ENCODE measurements at places on chromosomes 1 and 21. TPM values are rescaled to one million over a fixed set of nuclear protein-coding genes. Genes with fewer than 3 reads are reported as not detected.

Gene LYST
- total RNA-seq = 27.2 TPM

- no peak for DNase-seq
Observed at GRCh38 chr1:28591708-28592320, at the start of gene RAB42. RAB42 (plus strand) TSS chr1:28592265; CDS start chr1:28592512, 247 bp downstream.

DNA sequence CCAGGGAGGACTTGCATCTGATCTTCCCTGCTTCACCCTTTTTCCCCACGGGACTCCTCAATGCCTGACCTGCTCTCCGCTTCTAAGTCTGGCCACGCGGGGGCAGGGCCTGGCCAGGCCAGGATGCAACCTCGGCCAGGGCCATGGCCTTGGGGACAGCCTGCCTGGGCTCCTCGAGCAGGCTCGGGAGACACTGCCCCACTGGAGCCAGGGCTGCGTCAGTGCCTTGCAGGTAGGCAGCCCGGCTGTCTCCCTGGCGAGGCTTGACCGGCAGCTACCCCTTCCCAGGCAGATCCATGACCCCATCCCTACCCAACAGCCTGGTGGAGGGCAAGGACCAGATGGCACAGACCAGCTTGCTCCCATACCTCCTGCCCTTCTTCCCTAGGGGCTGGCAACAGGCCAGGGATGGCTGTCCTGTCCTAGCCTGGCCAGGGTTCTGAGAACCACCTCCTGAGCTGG, 2.7 kb upstream of the PRDM16 start:
- DNase-seq = no peak

Gene OR2T33
- total RNA-seq = not detected

Gene USH2A
- total RNA-seq = not detected

DNA sequence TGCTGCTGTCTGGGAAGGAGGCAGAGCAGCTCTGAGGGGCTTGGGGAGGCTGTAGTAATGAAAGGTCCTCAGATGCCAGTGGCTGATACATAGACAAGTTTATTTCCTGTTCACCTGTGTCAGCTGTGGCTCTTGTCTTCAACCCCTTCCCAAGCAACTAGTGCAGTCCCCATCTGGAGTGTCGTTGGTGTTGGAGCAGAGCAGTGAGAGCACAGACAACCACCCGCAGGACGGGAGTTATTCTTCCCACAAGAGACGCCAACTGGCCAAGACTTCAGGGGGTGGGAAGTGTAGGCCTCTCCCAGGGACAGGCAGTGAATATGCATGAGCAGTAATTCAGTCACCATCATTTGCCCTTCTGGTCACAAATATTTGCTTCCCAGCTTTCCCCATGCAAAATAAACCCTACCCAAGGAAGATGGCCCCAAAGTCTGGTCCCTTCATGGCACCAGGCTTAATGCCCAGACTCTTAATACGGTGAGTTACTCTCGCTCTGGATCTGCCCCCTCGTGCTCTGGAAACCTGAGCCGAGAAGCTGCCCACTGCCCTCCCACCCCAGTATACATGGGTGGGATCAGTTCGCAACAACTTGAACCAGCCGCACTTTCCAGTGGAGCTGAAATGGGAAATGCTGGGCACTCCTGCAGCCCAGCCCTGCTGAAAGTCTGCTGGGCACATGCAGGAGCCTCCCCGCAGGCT, 153.5 kb upstream of the COL6A1 start:
- no peak for DNase-seq

DNA sequence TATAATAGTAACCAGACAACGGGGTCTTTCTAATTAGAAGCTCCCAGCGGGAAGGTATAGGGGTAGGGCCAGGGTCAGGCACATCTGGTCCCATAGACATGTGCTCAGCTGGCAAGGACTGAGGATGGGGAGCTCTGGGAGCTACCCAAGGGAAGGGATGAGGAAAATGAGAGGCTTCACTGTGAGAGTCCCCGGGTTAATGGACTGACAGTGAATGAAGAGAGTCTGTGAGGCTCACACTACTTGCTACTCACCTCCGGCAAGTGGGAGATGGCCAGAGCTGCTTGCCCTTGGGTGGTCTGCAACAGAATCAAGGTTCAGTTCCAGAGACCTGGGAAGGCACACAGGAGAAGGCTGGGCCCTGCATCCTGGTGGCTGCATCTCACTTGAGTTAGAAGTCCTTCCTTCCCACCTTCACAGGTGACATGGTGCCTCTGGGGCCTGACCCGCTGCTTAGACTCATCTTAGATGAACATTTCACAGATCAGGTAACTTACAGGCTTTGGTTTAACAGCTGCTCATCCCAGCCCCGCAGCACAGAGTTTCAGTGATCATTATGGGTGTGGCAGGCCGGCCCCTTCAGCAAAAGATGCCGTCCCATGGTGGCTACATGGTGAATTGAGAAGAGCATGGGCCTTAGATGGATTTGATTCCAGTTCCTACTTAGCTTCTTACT, 31.7 kb downstream of the EIF2D start:
- no peak for DNase-seq

GRCh38 chr21:37877171-37877570, 39.1 kb downstream of the KCNJ6 start:
- no peak for DNase-seq

GRCh38 chr1:69527273-69527672, 40.4 kb upstream of the LRRC7 start:
- no peak for DNase-seq

GRCh38 chr1:229562686-229563085, 4.2 kb upstream of the ABCB10 start:
- no peak for DNase-seq

Gene MORC3
- total RNA-seq = 80.7 TPM

Data from naive thymus-derived CD8-positive, alpha-beta T cell (primary cell).